CD4-positive, alpha-beta T cell treated with Interleukin-15 for 4 hours (primary cell): ENCODE measurements at places on chromosomes 1 and 21.

DNA sequence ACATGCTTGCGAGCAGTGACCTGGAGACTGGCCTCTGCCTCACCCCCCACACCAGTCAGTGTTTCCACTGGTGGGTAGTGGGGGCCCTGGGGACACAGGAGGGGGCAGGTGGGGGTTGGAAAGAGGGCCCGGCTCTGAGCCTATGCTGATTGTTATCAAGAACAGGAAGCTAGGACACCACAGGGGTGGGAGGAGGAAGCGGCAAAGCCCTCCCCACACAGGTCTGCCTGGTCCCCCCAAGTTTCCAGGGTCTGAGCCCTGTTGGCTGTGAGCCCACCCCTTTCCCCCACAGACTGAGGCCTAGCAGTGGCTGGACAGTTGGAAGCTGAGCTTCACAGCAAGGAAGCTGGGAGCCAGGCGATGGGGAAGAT, 1.6 kb upstream of the PTPN7 start:
- peak; percentile 43 for DNase-seq

DNA sequence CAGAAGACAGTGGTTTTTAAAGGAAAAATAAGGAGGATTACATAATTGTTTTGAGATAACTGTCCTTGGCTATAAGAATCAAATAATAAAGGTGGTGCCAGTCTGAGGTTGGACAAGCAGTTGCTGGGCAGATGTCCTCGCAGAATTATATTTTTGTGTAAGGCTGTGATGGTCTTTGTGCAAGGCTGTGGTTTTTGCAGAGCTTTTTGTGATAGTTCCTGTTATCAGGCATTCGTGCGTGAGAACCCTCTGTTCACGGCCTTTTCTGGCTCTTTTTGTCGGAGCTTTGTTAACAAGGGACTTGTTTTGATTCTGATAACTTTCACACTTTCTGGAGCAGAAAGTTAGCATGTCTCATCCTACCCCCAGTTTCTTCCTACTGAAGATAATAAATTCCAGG, 33.4 kb downstream of the SH3BP5L start:
- no peak for DNase-seq

DNA sequence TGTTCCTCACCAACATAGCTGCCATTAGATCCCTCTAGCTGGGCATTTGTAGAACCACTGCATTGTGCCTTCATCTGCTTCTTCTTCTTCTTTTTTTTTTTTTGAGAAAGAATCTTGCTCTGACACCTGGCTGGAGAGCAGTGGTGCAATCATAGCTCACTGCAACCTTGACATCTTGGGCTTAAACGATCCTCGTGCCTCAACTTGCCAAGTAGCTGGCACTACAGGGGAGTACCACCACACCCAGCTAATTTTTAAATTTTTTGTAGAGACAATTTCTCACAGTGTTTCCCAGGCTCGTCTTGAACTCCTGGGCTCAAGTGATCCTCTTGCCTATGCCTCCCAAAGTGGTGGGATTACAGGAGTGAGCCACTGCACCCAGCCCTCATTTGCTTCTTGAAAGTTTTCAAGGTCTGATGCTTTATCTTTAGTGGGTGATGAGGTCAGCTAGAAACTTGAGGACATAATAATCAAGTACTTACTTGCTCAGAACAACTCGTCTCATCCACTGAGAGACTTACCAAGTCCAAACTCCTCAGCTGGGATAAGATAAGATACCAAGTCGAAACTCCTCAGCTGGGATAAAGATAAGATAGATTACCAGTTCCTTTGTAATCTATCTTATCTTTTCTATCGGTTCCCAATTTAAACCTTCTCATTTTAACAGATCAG, 71.5 kb downstream of the MACF1 start:
- no peak for DNase-seq

DNA sequence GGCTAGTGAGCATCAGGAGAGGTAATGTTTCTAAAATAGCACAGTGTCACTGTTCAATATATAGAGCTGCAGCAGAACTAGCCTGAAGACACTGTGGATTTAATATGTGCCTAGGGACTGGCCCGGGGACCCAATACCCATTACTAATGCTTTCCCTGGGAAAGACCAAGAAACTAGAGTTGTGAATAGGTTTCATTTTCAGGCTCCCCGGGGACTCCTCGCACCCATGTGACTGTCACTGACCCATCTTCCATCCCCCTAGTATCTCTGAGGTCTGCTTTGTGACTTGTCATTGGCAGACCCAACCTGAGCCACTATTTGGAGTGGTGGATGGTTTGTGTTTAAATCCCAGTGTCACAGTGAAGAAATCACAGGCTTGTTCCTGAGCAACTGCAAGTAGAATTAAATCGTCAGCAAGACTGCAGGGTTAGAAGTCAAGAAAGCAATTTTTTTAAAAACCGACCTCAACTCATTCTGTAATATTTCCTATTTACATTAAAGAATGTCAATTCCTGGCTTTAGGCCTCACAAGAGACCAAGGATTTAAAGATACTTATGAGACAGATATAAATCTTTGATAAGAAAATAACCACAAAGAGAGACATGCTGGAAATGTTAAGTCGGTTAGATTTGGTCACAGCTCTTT, 130.0 kb upstream of the TNR start:
- DNase-seq: no peak

- no peak for DNase-seq
Observed at GRCh38 chr1:40042341-40042740, 1.8 kb downstream of the CAP1 start.

GRCh38 chr1:91835087-91835521, 50.8 kb downstream of the TGFBR3 start:
- DNase-seq: no peak

GRCh38 chr1:230814949-230815692, 53.2 kb downstream of the C1orf198 start:
- DNase-seq: no peak

DNA sequence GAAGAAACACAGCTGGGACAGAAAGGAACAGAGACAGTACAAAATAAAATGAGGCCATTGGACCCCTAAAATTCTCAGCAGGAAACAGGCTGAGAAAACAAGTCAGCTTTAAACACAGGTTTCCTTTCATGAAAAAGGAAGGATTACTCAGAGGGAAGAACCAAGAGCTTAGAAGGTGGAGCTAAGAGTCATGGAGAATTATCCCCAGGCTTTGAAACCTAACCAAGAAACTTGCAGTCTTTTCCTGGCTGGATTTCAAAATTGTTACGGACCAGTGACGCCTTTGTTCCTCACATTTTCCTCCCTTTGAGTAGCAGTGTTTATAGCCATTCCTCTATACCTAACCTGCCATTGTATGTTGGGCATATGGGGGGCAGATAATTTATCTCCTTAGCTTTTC, 8.8 kb downstream of the HMGB4 start:
- DNase-seq: no peak

DNA sequence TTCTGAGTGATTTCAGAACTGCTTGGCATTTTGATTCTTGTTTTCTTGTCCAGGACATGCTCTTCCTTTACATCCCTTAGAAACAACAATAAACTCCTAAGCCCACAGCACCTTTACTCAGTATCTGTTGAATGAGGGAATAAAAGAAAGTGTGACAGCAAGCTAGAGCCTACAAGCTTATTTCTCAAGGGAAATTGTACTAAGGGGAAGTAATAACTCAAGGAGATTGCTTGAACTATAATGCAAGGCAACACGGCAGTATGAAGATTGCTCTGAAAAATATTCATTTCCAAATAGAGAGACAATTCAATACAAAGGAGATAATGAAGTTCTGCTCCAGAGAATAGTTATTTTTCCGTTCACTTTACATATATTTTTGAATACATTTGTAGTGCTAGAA, 6.5 kb downstream of the OR6P1 start:
- no peak for DNase-seq

DNA sequence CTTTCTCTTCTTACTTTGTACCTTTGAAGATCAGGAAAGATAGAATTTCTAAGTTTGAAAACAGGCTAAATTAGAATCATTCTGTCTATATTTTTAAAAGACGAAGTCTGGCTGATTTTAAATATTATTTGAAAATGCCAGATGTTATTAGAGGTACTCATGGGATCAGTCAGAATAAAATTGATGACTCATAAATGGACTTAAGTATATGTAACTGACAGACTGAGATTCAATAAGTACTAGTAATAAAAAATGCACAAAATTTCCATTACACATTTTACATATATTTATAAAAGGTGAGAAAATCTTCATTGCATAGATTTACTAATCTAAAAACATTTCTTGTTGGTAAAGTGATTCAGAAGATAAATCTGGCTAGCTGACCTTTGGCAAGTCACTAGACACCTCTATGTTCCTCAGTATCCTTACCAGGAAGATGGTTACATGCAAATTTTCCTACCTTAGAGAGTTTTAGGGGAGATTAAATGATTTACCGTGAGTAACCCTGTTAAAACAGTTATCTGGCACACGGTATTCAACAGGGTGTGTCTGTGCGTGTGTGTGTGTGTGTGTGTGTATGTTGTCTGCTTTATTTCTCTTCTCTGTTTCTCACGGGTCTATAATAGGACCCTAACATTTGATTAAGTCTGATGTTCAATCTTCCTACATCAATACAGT, 189.0 kb downstream of the RUNX1 start:
- DNase-seq: no peak

- no peak for DNase-seq
Observed at GRCh38 chr1:2180297-2181245, 14.0 kb downstream of the FAAP20 start.
